ENCODE measurements at places on chromosomes 11 and 22.

- DNase-seq, result no peak
These were observed 25.9 kb downstream of the PIWIL4 start for GRCh38 chr11:94593030-94593429.

DNA sequence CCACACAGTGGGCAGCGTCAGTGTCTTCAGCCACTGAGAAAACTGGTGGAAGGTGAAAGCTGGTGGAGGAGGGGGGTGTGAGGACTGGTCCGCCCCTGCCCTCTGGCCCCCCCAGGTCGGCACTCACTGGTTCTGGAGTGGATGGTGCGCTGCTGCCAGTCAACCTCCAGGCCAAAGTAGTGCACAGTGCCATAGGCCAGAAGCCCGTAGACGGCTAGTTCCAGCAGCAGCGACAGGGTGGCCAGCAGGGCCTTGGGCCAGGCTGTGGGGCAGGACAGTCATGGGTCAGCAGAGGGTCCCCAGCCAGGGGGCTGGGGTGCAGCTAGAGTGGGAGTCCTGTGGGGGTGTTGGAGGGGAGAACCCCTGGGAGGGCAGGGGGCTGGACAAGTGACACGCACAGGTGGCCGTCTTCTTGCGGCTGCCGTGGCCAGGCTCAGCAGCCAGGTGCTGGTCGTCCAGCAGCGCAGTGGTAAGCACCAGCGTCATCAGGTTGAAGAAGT is 2.2 kb downstream of the LMF2 start:
- DNase-seq, result no peak

- no peak for DNase-seq
These were observed 30.1 kb upstream of the FADD start for GRCh38 chr11:70173018-70173417.

GRCh38 chr22:30310881-30311771 is 15.6 kb downstream of the TBC1D10A start:
- peak; percentile 28 for DNase-seq

GRCh38 chr11:41250408-41250935 is 209.0 kb downstream of the LRRC4C start:
- no peak for DNase-seq

- no peak for DNase-seq
These were observed 332 bp upstream of the HMGXB4 start for GRCh38 chr22:35257002-35257320.

- no peak for DNase-seq
These were observed 3.7 kb downstream of the POLR2F start for GRCh38 chr22:37957232-37957631.

GRCh38 chr22:23984430-23984829 is 4.5 kb downstream of the GSTT2 start:
- no peak for DNase-seq

DNA sequence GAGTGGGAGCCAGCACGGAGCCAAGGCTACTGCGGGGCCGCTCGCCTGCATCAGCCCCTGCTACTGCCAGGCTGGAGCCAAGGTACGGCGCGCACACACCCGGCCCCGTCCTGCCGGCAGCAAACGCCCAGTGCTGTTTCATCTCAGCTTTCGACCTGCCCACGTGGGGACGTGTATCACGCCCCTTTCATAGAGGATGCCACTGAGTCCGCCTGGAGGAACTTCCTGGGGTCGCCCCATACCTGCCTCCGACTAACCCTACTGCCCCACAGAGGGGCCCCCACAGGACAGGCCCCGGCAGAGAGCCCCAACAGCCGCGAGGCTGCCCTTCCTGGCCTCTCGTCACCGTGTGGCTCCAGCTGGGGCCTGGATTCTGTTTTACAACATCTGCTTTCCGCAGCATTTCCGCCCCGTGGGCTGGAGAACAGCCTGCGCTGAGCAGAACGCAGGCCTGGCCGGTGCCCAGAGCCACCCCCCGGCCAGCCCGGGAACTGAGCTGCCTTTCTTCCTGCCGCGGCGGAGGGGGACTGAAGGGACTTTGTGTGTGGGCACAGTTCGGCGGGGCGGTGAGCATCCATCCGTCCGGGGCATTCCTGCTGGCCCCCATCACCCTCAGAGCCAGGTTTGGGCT is 22.9 kb upstream of the ARHGAP8 start:
- peak; percentile 40 for DNase-seq

GRCh38 chr11:60345489-60345888 is 18.4 kb downstream of the MS4A6E start:
- DNase-seq, result no peak

GRCh38 chr11:134072844-134073243 is 4.0 kb downstream of the JAM3 start:
- no peak for DNase-seq

GRCh38 chr11:45538939-45539338 is 126.5 kb downstream of the CHST1 start:
- no peak for DNase-seq

GRCh38 chr11:123474994-123475393 is 44.9 kb downstream of the GRAMD1B start:
- no peak for DNase-seq

DNA sequence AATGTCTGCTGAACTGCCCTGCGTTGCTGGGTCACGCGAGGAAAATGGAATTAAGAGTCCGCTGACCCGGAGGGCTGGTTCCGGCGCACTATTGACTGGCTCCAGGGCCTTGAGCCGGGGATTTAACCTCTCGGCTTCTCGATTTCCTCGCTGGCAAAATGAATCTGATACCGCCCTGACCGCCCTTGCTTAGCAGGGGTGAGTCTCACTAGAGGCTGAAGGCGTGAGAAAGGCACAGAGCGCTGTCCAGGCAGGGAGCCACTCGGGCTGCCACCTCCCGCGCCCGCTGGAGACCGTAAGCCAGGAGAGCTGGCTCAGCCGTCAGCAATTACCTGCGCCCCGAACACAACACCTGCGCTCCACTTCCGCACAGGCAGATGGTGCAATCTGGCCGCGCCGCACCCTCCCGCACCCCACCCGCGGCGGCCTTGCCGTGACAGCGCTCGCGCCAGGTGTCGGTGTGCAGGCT is 65.6 kb downstream of the BUD13 start:
- DNase-seq, result no peak

DNA sequence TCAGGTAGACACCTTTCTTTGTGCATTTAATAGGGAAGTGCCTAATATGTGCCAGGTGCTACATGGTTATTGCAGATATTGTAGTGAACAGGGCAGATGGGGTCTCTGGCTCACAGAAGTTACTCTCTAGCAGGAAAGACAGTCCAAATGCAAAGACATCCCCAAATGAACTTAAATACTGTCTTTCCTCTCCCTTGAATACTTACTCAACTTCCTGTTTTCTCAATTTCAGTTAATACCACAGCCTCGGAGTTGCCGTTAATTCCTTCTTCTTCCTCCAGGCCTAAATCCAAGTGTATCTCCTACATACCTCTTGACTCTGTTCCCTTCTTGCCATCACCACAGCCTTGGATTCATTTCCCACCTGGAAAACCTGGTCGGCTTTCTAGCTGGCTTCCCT is 134.3 kb upstream of the SESN3 start:
- no peak for DNase-seq

GRCh38 chr22:43681731-43682360 is 130.3 kb downstream of the EFCAB6 start:
- DNase-seq, result no peak

DNA sequence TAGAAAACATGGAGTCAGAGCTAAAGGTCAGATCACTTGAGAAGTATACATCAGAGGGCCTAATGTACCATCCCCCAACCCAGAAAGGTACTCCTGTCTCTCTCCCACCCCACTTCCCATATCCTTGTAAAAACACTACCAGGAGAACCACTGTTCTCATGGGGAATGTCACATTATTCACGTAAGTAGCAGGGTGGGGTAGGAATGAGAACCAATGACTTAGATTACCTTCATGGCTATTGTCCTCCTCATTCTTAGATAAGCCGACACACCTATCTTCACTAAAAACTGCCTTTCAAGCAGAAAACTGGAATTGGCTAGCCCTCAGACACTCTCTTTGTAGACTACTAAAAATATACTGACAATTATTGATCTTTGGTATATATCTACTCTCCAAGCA is 63.6 kb downstream of the CEP57 start:
- DNase-seq, result no peak

DNA sequence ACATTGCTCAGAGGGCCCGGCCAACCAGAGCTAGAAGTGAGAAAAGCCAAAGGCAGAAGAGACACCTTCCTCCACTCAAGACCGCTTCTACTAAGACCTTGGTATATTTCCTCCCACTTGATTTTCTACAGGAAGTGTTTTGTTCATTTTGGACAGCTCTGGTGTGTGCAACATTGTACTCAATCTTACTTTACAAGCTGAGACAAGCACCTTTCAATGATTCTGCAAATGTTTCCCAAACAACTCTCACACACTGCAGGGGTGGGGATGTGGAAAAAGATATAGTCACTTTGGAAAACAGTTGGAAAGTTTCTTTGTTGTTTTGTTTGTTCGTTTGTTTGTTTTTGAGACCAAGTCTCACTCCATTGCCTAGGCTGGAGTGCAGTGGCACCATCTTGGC is 15.7 kb downstream of the MYO18B start:
- no peak for DNase-seq

DNA sequence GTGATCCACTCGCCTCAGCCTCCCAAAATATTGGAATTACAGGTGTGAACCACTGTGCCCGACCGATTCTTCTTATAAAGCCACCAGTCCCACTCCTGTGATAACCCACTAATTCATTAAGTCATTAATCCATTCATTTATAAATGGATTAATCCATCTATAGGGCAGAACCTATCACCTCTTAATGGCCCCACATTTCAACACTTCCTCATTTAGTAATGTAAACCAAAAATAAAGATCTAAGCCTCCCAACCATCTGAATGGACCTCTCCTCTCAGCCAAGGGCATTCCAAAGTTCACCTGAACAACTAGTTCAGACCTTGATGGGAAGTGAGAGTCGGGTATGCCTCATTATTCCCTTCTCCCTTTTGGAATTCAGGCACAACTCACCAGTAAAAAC is 9.9 kb upstream of the MRPL11 start:
- DNase-seq, result no peak

DNA sequence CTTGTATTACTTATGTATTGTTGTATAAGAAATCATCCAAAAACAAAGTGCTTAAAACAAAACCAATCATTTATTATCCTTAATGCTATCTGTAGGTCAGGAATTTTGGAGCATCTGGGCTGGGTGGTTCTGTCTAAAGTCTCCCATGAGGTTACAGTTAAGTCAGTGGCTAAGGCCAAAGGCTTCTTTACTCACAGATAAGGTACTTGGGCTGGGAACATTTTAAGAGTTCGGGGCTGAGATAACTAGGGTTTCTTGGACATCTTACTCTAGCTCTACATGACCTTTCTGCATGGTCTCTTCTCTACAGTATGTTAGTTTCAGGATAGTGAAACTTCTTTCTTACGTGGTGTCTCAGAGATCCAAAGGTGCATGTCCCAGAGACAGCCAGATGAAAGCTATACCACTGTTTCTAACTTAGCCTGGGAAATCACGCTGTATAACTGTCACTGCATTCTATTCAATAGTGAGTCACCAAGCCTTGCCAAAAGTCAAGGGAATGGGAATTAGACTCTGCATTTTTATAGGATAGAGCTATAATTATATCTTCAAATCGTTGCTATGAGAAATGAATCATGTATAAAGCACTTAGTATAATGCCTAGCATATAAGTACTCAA is 29.6 kb downstream of the SOX6 start:
- DNase-seq, result no peak

DNA sequence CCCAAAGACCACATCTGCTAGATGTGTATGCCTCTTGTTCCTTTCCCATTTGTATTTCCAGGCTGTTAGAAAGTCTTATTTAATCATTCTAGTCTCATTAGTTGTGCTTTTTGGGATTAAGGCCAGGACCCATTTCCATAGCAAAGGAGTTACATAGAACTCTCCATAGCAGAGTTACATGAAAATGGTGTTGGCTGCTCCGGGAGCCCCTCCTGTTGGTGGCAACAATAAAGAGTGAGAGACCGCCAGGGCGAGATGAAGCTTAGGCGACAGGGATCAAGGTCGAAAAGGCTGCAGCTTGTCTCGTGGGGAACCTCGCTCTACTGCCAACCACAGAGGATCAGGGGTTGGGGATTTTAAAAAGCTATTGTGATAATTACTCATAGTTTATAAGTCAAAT is 58.3 kb downstream of the GRIK4 start:
- no peak for DNase-seq

DNA sequence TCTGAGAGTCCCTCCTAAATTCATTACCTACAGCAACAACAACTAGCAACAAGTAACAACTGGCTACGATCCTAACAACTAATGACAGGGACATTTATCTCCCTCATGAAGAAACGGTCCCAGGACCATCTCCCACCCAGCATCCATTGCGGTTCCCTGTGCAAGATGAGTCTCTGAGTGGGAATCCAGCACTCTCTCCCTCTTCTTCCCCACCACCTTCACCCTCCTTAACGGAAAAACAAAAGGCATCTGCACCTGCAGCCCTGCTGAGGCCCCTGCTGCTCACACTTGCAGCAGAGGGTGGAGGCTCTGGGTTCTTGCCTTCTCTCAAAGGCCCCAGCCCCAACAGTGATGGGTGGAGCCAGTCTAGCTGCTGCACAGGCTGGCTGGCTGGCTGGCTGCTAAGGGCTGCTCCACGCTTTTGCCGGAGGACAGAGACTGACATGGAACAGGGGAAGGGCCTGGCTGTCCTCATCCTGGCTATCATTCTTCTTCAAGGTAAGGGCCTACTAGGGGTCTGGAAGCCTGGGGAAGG is at the start of gene CD3G:
Gene CD3G (plus strand): TSS at position 364 of the 535 bp plus-strand sequence. CDS start 80 bp downstream, at position 444.
- no peak for DNase-seq

GRCh38 chr11:86914865-86915519 is 40.2 kb downstream of the FZD4 start:
- DNase-seq, result no peak

GRCh38 chr11:128551611-128552335 is 35.6 kb downstream of the ETS1 start:
- DNase-seq, result no peak

DNA sequence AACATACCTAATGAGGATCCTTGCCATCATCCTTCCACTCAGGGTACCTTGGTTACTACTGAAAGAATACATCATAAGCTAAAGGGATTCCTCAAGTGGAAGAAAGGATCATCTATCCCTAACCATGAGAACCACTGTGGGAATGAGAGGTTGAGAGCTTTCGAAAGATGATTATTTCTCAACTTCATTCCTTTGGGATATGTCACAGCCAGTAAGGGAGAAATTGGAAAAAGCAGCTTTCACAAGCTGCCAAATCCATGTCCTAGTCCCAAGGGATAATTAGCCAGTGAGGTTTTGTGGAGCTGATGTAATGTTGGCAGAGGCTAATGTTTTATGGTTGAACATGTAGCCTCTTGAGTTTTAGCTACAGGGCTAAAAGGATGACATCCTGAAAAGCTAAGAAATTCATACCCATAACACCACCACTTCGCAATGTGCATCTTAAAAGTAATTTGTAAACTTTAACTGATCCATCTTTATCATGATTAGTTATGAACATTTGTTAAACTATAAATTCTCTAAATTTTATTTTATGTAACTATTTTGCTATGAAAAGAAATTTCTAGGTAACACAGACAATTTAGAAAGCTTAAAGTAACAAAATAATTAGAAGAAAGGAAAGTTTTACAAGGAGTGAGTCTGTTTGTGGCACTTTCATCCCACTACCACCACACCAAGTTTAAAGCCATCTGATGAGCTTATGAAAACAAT is 123.9 kb downstream of the MRTFA start:
- no peak for DNase-seq
